ENCODE measurements at places on chromosomes 1 and 21.

DNA sequence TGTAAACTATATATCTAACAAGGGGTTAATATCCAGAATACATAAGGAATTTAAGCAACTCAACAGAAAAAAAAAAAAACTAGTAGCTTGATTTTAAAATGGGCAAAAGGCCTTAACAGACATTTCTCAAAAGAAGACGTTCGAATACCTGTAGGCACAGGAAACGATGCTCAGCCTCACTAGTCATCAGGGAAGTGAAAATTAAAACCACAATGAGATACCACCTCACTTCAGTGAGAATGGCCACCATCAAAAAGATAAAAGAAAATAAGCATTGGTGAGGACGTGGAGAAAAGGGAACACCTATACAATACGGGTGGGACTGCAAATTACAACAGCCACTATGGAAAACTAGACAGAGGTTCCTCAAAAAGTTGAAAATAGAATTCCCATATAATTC is 37.3 kb downstream of the NPHP4 start:
- DNase-seq, result no peak

DNA sequence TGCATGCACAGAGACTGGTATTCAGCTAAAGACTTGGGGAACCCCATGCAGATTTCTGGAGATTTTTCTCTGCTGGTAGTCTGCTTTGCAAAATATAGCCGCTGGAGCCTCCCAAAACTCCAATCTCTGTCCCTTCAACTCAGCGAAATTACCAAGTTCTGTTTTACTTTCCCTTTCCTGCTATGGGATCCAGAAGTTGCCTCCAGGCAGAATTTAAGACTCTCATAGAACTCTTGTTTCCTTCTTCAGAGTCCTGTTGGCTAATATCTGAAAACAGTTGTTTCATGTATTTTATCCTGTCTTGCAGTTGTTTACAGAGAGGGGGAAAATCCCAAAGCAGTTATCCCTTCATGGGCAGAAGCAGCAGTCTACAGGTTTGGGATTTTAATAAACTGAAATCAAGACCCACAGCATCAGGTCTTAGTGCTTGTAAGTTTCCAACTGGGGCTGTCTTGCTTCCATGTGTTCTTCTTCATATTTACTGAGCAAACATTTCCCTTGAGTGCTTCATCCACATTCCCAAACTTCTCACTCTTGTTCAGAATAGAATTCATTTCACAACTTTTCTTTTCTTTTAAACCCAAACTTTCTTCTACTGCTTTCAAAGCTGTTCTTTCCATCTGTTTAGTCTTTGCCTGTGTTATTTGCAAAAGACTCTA is 221.3 kb upstream of the DMRTA2 start:
- no peak for DNase-seq

DNA sequence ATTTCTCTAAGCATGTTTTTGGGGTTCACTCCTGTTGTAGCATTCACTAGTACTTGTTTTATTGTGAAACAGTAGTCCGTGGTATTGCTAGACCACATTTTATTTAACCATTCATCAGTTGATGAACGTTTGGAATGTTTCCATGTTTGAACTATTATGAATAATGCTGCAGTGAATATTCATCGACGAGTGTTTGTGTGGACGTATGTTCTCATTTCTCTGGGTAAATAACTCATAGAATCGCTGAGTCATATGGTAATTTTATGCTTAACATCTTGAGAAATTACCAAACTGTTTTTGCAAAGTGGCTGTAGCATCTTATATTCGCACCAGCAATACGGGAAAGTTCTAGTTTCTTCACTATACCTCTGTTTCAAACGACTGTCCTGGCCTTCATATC is 28.0 kb upstream of the KAZN start:
- no peak for DNase-seq

- DNase-seq, result no peak
Observed at GRCh38 chr1:156493154-156493631, 7.4 kb downstream of the MEF2D start.

GRCh38 chr1:88230126-88230525 is 453.9 kb upstream of the PKN2 start:
- DNase-seq, result no peak

- no peak for DNase-seq
Observed at GRCh38 chr21:46674430-46675007, 39.0 kb downstream of the PRMT2 start.

- peak; percentile 27 for DNase-seq
Observed at GRCh38 chr1:212607913-212608391, 609 bp upstream of the ATF3 start.

- no peak for DNase-seq
Observed at GRCh38 chr1:187909382-187909781, 1080.6 kb downstream of the PLA2G4A start.

- DNase-seq, result no peak
Observed at GRCh38 chr1:111802110-111802509, 46.4 kb downstream of the DDX20 start.

DNA sequence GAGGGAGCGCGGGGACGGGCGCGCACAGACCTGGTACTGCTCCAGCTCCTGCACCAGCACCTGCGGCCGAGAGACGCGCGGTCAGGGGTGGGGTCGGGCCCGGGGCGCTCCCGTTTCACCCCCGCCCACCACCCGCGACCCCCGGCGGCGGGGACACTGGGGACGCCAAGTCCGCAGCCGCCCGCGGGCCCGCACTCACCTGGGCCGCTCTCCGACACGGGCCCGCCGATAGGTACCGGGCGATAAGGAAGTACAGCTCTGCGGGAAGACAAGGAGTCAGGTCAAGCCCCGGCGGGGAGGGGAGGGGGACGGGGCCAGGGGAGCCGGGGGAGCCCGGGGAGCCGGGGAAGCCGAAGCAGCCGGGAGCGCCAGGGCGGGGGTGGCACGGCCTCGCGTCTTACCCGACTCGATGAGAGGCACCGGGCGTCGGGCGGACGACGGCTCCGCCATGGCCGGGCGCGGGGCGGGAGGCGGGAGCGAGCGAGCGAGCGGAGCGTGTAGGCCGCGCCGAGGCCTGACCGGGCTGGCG is 326 bp downstream of the BRWD1 start:
- peak; percentile 21 for DNase-seq

DNA sequence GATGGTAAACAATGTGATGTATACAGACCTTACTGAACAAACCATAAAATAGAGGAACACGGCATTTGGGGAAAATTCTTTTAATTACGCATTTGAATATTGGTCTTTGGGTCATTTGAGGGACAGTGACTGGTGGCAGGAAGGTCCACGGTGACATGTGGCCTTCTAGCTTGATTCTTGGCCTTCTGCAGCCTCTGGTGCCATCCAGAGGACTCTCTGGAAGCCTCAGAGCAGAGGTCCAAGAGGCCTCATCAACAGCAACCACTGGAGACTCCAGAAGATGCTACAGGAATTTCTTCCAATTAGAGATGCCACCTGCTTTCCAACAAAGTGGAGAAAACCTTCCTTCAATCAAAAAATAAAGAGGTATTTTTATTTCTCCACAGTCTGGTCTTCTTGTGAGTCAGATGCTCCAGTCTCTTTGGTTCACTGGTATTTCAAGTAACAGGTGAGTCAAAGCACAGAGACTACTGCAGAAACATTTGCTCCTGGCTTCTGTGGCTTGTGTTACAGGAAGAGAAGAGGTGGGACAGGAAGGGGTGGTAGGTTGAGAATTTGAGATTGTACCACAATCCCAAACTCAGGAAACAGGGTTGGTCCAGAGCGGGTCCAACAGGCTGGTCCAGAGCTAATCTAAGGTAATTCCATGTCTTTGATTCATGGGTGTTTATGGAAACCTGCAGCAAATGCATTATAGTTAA is 2.7 kb upstream of the F5 start:
- no peak for DNase-seq

DNA sequence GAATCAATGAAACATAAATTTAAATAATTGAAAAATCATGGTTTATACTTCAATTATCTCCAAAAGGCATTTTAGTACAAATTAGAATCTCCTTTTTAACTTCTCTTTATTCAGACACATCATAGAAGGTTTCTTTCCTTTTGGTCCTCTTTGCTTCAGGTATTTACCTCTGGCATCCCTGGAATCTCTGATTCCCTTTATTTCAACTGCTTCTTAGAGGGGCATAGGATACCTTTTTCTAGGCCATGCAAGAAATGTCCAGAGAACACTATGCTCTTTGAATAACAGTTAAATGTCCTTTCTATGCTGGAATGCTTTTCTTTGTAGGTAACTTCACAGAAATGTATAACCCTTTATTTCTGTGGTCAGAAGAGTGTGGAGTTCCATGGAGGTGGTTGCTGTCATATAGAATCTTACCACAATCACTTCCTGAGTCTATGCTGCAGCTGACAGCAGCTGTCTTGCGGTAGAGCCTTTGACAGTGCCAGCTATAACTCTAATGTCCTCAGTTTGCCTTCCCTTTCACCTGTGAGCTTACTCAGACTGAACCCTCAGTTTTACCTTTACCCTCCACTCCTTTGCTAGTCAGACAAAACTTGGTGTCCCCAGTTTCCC is 8.6 kb downstream of the LAMC2 start:
- no peak for DNase-seq

DNA sequence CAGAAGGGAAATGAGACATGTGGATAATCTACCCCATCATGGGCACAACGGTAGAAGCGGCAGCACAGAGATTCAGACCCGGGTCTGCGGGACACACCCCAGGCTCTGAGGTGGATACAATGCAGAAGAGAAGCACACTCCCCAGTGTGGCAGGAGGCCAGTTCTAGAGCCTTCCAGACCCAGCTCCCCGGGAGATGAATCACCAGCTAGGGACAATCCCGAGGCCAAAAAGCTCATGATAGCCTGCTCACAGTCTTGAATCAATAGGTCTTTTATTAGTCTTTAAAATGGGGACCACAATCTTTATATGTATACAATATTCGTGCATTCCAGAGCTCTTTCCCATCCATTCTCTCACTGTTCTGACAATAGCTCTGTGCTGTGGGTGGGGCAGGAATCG is 57.3 kb upstream of the DIRAS3 start:
- DNase-seq, result no peak

DNA sequence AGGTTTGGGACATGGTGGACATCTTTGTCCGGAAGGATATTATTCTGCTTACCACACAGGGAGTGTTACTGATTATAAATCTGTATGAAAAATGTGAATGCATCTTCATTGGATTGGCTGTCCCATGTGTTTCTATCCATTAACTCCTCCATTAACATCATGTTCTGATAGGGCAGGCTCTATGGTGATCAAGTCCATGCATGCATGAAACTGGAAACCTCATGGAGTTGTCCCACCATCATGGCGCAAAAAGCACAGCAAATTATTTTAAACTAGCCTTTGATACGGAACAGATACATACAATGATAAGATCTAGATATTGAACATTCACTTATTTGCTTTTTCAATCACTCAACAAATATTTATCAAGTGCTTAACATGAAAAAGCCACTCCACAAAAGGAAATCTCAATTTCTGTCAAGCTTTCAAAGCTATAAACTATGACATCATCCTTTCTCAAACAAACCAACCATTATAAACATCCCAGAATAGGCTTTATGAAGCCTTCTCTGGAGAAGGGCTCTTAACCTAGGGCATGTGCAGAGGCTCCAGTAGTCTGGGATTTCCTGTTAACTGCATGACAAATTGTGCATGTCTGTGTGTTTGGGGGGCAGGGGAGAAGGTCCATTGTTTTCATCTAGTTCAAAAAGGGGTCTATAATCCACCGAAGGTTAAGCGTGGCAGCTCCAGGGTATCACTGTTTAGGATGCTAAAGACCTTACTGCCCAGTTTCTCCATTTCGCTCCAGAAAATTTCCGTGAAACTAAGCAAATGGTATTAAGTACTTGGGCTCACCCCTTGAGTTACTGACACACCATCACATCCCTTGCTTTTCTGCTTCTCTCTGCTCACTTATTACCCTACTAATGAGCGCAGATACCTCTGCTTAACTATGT is 46.1 kb downstream of the ADAMTS1 start:
- DNase-seq, result no peak

GRCh38 chr1:108034396-108034795 is 69.4 kb upstream of the VAV3 start:
- DNase-seq, result no peak

DNA sequence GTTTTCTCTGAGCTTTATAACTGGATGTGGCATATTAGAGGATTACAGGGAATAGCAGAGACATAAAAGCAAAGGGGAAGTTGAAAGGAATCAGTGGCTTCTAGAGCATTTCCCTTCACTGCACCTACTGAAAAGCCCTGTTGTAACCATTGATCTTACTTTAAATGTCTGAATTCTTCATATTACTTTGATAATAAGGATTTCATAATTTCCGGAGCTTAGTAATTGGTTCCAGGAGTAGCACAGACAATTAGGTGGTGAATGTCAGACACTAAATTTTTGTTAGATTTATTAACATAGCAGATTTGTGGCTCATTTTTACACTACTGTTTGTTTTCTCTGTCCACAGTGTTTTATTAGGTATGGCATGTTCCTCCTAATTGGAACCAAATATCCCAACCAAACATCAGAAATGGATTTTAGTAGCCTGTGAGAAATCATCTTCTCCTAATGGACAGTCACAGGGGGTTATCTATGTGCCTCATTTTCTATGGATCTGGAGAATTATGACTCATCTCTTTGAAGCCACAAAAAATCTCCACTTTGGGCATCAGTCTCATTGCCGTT is 100.5 kb downstream of the GIPC2 start:
- DNase-seq, result no peak

- no peak for DNase-seq
Observed at GRCh38 chr1:231147896-231148295, 14.0 kb upstream of the TRIM67 start.

GRCh38 chr1:27141266-27142003 is 13.5 kb downstream of the SLC9A1 start:
- DNase-seq, result no peak

DNA sequence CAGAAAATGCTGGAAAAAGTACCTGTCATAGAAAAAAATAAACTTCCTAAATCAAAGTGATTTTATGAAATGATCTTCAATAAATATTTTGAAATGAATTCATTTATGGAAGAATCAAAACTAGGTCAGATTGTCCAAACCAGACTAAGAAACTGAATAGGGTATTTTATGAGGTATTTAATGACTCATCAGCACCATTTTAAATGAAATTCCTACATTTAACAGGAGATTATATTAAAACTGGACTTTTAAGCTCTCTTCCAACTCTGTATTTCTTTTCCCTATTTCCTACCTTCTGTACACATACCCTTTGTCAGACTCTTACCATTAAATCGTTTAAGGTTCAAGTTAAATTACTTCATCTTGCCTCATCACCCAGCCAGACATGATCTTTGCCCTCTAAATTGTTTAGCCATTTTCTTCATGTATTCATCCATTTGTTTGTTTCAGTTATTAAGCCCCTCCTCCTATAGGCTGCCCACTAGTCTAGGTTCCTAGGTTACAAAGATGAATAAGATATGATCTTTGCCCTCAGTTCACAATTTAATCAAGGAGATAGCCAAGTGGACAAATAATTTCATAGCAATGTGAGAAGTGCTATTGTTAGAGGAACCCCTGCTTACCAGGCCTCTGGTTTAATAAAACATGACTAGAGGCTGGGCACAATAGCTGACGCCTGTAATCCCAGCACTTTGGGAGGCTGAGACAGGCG is 25.0 kb downstream of the TATDN3 start:
- no peak for DNase-seq

DNA sequence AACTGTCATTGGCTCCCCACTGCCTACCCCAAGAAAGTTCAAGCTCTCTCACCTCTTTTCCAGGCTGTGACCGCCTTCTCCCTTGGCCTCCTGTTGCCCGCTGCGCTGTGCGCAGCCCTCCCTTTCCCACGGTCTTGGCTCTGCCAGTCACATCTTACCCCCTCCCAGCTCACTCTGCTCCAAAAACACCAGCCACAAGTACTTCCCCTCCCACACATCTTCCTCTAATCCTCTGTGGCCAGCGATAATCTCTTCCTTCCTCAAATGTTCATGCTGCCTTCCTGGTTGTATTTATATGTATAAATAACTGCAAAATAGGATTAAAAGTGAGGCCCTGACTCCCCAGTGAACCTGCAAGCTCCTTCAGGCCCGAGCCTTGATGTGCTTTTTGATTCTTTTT is 81.8 kb downstream of the AJAP1 start:
- DNase-seq, result peak; percentile 50

- no peak for DNase-seq
Observed at GRCh38 chr1:169019419-169020058, 87.0 kb upstream of the ATP1B1 start.
